ENCODE measurements at places on chromosomes 4 and X.

- DNase-seq, result no peak
These were observed 188.4 kb downstream of the WDFY3 start for GRCh38 chr4:84778041-84778440.

- no peak for DNase-seq
These were observed 4.0 kb upstream of the FATE1 start for GRCh38 chrX:151711787-151712186.

DNA sequence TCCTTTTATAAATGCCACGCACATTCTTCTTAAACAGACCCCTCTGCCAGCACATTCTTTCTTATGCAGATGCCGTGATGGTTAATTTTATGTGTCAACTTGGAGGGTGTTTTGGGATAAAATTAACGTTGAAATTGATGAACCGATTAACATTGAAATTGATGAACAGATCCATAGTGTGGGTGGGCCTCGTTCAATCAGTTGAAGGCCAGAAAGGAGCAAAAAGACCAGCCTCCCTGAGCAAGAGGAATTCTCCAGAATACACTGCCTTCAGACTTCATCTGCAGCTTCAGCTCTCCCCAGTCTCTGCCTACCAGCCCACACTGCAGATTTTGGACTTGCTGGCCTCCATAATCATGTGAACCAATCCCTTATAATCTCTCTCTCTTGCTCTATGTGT, 233.6 kb upstream of the BCOR start:
- no peak for DNase-seq

- no peak for DNase-seq
These were observed 75.0 kb downstream of the MGST2 start for GRCh38 chr4:139740531-139741041.

DNA sequence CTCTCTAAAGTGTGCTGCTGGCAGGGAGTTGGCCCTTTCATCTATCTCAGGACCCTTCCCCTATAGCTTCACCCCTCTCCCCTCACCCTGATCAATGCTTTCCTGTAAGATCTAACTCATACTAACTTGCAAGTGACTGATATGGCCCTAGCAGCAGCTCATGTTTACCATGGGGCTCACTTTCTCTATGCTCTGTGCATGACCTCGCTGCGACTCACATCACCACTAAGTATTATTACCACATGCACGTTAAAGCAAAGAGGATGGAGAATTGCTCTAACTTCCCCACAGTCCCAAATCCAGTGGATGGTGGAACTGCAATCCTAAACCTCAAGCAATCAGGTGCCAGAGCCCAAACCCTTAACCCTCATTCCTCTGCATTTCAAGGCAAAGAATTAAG, 626.6 kb downstream of the MID1IP1 start:
- no peak for DNase-seq

DNA sequence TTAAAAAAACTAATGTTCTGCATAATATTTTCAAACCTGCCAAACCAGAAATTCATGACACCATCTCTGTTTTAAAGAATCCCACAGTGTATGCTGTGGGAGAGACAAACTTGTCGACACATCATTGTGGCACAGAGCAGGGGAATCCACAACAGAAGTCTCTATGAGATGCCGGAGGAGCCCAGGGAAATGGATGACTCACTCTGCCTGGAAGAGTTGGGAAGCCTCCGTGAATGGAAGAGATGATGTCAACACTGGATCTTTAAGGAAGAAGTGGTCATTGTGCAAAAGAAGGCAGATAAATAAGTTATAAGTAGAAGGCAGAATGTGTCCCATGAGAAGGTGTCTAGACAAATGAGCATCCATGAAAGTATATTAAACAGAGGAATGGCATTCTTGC, 595.1 kb downstream of the RAB28 start:
- DNase-seq, result no peak

DNA sequence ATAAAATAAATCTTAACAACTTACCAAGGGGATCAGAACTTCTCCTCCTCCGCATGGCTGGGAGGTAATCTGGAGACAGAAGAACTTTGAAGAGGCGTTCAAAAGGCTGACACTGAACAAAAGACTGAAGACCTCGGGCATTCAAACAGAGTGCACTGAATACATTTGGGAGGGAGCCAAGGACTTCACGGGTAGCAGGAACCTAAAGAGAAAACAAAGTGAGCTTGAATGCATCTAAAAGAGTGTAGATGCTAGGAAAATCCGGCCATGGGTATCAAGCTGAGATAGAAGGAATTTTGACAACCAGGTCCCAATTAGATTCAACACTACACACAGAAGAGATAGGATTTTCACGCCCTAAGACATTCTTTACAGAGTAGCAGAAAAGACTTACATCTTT, 69.6 kb downstream of the HUWE1 start:
- no peak for DNase-seq

GRCh38 chr4:146095091-146095690, 80.3 kb upstream of the LSM6 start:
- no peak for DNase-seq

- no peak for DNase-seq
These were observed 150.1 kb downstream of the HNRNPD start for GRCh38 chr4:82223715-82224114.

- no peak for DNase-seq
These were observed 4.7 kb downstream of the THAP9 start for GRCh38 chr4:82905205-82905604.

- DNase-seq, result no peak
These were observed 41.0 kb upstream of the DMD start for GRCh38 chrX:33252306-33252825.

DNA sequence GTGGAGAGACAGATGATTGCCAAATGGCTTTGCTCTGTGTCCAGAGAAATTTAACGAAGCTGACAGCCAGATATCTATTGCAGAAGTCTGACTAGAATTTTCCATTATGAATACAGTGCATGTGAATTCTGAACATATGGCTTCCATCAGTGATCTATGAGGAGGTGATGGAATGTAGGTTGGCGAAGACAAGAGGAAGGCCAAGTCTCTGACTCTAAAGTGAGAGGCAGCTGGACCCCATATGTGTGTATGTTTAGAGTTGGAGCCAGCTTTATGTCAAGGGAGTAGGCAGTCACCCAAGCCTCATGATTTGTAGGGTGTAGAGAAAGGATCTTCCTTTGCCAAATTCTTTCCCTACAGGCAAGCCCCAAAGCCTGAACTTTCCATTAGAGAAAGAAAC, 76.2 kb upstream of the TEX13D start:
- DNase-seq, result no peak

- no peak for DNase-seq
These were observed 14.5 kb downstream of the SLC2A9 start for GRCh38 chr4:10006601-10007435.

GRCh38 chr4:136985683-136986082, 546.6 kb downstream of the PCDH18 start:
- no peak for DNase-seq

DNA sequence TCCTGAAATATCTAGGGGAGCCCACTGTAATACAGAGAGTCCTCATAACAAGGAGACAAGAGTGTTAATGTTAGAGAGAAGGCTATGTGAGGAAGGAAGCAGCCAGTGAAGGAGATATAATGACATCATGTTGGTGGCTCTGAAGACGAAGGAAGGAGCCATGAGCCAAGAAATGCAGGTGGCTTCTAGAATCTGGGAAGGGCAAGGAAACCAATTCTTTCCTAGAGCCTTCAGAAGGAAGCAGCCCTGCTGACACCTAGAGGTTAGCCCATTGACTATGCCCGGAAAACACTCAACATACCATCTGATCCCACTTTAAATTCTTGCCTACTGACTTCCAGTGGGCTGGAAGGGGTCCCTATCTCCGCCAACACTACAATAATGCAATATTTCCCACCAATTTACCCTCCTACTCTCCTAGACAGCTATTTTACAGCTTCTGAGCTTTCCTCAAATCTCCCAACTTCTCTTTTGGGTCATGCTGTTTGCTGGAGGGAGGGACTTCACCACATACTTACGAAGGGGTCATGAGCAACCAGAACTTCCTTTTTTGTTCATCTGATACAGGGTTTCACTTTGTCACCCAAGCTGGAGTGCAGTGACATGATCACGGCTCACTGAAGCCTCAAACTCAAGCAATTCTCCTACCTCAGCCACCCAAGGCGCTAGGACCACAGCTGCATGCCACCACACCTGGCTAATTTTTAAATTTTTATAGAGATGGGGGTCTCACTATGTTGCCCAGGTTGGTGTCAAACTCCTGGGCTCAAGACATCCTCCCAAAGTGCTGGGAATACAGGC, 25.2 kb upstream of the G3BP2 start:
- no peak for DNase-seq

- no peak for DNase-seq
These were observed 76.7 kb upstream of the FAM9C start for GRCh38 chrX:13121020-13121555.

- DNase-seq, result no peak
These were observed 85.6 kb downstream of the MANBA start for GRCh38 chr4:102675141-102675540.

- DNase-seq, result no peak
These were observed 34.7 kb upstream of the PRSS48 start for GRCh38 chr4:151242305-151242704.

- DNase-seq, result no peak
These were observed 24.9 kb downstream of the NSD2 start for GRCh38 chr4:1895971-1896657.

DNA sequence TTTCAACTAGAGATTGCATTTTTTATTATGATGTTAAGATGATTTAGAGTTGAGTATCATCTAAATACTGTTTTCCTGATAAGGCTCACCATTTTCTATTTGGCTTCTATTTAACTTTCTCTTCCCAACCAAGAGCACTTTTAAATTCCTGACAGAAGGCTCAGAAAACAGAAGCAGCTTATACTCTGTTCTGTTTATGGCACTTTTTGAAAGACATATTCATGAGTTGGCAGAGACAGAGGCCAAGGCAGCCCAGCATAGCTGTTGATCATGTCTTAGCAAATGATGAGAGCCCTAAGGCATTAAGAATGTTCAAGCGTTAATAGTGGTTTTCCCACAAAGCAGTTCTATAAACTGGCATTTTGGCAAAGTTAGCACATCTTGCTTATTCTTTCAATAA, 330.3 kb downstream of the TRAM1L1 start:
- no peak for DNase-seq

DNA sequence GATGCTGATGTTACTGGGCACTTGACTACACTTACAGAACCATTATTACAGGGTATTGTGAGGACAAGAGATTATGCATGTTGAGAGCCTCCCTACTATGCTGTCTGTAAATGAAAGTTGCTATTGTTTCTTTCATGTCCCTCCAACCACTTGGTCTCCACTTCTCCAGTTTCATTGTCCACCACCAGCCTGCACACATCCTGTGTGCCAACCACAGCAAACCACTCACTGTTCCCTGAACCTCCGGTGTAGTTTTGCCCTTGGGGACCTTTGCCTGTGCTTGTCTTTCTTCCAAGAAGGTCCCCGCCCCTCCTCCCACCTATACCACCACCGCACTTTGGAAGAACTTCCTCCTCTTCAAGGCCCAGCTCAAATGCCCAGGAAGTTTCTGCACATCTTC, 43.1 kb upstream of the AFF2 start:
- DNase-seq, result no peak

GRCh38 chrX:16558489-16558888, 91.5 kb upstream of the S100G start:
- no peak for DNase-seq

- DNase-seq, result no peak
These were observed 24.9 kb upstream of the DCHS2 start for GRCh38 chr4:154516318-154517029.

DNA sequence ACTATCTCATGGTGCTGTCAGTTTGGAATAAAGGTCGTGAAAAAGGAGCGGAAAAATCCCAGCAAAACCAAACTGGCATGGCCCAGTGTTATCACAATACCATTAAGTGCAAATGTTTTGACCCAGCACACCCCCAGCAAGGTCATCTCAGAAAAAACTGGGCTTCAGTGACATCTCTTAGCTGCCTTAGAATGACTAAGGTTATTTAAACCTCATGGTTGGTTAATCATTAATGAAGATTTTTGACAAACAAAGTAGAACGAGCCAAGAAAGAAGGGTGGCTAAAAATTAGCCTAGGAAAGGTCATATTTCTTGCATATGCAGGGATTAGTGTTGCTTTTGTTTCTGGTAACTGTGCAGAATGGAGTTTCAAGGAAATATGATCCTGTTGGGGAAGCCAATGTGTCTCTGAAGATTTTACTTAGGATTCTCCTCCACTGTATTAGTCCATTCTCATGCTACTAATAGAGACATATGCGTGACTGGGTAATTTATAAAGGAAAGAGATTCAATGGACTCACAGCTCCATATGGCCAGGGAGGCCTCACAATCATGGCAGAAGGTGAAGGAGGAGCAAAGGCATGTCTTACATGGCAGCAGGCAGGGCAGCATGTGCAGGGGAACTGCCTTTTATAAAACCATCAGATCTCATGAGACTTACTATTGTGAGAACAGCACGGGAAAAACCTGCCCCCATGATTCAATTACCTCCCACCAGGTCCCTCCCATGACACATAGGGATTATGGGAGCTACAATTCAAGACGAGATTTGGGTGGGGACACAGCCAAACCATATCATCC, 83.5 kb downstream of the CHRNA9 start:
- no peak for DNase-seq

DNA sequence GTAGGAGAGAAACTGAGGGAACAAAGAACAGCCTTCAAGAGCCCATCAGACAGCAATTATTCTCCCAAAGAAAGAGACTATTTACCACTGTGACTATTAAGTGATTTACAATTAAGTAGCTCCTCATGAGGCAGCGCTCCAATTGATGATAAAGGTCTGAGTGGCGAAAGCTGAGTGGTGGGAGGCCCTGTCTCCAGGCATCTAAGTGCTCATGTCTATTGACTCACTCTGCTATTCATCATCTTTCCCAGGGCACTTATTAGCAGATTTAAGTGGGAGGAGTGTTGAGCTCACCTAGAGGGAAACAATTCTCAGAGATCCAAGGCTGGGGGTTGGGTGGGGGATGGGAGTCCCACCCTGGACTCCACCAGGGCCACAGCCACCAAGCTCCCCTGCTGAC, 23.3 kb downstream of the AMER1 start:
- DNase-seq, result no peak

DNA sequence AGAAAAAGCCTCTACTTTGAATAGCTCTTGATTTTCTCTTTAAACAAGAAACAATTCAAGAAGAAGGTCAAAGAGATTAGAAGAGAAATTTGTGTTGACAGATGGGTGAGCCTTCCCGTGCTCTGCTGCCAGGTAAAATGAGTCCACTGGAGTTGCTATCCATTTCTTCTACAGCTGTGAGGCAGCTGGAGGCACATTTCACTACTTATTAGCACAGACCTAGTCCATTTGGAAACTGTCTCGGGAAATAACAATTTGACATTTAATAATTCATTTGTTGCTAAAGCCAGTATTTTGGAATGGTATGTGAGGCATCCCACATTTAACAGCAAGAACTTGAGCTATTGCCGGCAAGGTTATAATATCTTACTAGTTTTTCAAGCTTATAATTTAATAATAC, 396.8 kb upstream of the GRIA3 start:
- DNase-seq, result no peak

Data from activated T-cell treated with anti-CD3 and anti-CD28 coated beads for 1 hour (primary cell).